Activated T-cell treated with anti-CD3 and anti-CD28 coated beads, Interleukin-2, amount 50 U/mL, for 1 hour (primary cell): ENCODE measurements at places on chromosomes 11 and 22.

DNA sequence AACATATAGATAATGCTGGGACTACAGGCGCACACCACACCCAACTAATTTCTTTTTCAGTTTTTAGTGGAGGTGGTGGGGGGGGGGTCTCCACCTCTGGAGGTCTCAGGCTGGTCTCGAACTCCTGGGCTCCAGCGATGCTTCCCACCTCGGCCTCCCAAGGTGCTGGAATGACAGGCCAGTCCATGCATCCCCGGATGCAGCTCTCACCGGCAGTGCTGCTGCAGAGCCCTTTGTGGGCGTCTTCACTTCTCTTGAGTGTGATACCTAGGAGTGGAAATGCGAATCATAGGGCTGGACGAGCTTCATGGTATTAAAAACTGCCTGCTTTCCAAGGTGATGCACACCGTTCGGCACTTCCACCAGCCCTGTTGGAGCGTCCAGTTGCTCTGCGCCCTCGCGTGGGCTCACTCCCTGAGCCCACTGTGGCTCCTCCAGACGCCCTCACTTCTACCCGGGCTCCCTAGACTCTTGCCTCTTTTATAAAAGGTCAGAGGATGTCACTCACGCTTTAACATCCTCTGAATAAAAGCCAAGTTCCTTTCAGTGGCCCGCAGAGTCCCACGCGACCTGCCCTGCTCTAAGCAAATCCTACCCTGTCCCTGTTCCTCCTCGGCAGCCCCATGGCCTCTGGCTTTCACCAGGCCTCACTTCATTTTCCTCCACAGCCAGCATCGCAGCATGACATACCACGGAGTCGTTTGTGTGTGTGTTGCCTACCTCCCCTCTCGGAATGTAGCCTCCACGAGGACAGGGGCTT lies 837 bp upstream of the BID start:
- DNase-seq: no peak

GRCh38 chr22:36865346-36865745 lies 4.5 kb downstream of the NCF4 start:
- DNase-seq: no peak

DNA sequence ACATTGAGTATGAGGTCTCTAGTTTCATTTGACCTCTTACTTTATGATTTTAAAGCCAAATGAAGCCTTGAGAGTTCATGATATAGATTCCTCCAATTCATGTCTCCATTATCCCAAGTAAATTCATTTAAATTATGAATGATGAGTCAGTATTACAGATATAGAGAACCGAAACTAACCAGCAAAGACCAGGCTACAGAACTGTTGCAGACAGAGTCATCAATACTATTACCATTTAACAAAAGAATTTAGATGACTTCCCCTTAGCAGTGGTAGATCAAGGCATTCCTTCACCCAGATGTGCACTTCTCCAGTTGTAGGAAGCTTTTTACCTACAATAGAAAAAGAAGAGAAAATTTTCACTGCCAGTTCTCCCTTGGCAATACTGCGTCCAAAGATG lies 11.8 kb upstream of the CCDC89 start:
- no peak for DNase-seq

DNA sequence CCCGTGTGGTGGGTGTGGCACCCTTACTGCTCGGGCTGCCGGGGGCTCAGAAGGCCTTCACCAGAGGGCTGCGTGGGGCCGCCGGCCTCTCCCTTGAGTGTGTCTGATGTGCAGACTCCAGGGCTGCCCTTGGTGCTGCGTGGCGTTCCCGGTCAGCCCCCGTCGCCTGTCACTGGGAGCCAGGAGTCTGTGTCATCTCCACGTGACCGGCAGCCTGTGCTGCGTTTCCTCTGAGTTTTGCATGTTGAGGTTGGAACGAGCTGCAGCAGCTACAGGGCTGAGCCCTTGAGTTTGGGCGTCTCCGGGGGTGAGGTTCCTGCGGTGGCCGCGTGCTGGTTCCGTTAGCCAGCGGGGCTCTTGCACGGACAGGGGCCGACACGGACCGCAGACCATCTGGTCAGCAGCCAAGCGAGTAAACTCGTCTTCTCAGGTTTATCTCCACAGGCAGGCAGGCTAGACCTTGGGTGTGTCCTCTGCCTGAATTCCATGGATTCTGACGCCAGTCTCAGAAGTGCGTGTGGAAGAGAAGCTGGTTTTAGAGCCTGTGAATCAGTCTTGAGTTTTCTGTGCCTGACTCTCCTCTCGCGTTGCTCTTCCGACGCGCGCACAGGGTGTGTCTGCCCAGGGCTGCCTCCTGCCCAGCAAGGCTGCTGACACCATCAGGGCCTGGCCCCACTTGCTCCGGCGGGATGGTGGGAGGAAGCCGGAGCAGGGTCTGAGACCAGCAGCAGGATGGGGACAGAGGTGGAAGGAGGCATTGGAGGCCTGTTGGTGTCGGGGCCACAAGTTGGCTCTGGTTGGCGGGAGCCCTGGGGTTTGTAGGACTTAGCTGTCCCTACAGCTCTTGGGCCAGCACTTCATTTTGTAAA lies 10.5 kb downstream of the PTDSS2 start:
- DNase-seq: no peak

DNA sequence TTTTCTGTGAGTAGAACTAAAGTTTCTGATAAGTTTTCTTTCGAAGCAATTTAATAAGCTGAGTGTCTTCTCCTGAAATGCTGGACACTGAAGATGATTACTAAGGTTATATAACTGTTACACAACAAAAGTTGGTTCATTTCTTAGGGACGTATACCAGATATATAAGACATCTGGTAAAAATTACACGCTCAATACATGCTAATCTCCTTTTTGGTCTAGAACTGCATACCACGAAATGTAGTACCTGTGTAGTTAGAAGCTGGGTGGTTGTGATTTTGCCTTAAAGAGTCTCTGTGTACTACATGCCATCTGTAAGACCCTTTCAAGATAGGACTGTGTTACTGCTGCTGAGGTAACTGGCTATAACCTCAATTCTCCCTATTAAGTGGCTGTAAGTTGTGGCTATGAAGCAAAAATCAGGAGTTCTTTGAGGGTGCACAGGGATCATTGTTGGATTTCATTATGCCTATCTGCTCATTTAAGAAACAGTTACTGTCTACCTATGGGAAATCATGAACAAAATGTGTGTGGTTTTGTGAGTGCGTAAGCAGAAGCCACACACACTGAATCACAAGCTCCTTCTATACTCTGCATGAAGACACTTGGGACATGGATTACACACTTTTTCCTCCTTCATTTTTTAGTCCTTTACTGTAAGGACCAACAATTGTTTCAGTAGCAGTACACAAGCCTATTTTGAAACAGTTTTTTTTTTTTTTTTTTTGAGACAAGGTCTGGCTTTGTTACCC lies 195.9 kb downstream of the SWAP70 start:
- DNase-seq: no peak

- peak; percentile 19 for DNase-seq
Observed at GRCh38 chr11:61107888-61108287, 5.6 kb downstream of the CD5 start.

GRCh38 chr11:130426837-130427341 lies 1.5 kb downstream of the ADAMTS8 start:
- DNase-seq: no peak
